ENCODE measurements at places on chromosomes 2 and 18. TPM values are rescaled to one million over a fixed set of nuclear protein-coding genes. Genes with fewer than 3 reads are reported as not detected.

GRCh38 chr2:96866586-96866985, 3.3 kb downstream of the SEMA4C start:
- DNase-seq: no peak

The CD8A gene
- 1.5 TPM for total RNA-seq

The PDE11A gene
- 16.8 TPM for total RNA-seq

The G6PC2 gene
- not detected for total RNA-seq

The GALNT5 gene
- not detected for total RNA-seq

Data from sigmoid colon (tissue), 7 donors.